ENCODE measurements at places on chromosomes 13 and 19.

- peak; percentile 22 for DNase-seq
These were observed 9.1 kb downstream of the MAST1 start for GRCh38 chr19:12847159-12848139.

DNA sequence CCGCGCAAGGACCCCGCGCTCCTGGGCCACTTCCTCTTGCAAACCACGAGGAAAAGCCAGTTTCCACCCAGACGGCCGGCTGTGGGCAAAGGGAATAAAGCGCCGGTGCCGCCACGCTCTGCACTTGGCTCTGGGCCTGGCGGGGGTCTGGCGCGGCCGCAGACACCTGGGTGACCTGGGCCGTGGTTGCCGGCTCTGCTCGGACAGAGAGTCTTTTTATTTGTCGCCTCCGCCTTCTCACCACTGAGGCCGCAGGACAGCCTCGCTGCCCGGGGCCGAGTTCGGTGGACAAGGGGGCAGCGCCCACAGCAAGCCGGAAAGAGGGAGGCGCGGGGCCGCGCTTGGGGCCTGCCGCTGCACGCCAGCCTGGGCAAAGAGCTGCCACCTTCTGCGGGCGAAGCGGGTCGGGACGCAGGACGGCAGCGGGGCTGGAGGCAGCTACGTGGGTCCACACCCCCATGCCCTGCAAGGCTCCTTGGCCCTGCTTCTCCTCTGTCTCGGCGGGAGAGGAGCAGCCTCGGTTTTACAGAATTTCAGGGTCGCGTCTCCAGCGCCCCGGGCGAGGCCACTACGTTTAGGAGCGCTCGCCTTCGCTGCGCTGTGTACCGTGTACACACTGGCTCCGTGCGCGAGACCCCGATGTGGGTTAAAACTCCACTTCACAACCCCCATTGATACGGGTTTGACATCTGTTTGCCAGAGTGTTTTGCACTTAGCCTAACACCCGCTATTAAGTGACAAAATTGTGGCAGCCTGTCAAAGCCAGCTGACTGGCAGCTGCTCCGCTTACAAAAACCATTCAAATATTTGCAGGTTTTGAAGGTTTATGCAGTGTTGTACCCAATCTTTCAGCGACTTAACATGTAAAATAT, 13.0 kb upstream of the SOX1 start:
- DNase-seq = no peak

DNA sequence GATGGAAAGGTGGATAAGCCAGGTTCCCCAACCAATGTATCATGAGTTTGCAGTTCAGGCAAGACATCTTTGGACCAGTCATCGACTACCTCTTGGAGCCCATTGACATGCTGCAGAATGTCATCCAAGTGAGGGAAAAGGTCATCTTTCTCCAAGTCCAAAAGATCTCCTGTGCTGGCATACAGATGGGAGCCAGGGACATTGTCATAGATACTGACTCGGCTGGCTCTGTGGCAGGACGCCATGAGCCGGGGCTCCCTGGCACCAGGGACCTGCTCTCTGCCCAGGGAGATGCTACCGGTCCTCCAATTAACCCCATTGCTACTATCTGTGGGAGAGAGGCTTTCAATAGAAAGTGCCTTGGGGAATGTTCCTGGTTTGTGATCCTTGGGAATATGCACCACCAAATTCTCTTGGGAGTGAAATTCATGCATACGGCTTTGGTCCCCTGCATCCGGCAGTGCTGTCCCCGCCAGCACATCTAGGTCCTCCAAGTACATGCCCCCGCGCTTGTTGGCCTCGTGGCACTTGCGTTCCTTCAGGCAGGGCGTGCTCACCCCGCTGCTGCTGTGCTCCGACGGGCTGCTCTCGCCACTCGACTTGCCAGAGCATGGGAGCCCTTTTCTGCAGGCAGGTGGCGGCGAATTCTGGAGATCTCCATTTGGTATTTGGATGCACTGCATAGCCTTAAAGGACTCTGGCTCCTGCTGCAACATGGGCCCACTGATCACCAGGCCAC, 113.0 kb downstream of the KL start:
- no peak for DNase-seq

- no peak for DNase-seq
These were observed 344 bp downstream of the NHLRC3 start for GRCh38 chr13:39038569-39039030.

GRCh38 chr19:1864480-1865171, 1.2 kb upstream of the KLF16 start:
- no peak for DNase-seq

DNA sequence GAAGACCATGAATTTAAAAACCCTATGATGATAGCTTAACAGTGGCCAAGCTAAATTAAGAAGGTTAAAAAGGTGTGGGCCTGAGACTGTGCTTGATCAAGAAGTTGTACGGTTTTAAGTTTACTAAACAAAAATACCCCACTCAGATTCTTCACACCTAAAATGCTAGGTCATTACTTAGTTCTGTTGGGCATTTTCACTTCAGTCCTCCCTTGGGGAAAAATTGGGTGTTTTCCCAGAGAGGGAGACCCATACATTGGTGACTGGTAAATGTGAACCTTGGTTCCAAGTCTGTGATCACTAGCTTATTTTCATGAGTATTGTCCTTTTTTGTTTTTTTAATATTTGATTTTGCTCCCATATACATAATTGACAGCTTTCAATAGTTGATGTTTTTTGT, 44.4 kb downstream of the MTUS2 start:
- DNase-seq = no peak

GRCh38 chr13:28058866-28059613, 41.3 kb downstream of the FLT3 start:
- DNase-seq = no peak

DNA sequence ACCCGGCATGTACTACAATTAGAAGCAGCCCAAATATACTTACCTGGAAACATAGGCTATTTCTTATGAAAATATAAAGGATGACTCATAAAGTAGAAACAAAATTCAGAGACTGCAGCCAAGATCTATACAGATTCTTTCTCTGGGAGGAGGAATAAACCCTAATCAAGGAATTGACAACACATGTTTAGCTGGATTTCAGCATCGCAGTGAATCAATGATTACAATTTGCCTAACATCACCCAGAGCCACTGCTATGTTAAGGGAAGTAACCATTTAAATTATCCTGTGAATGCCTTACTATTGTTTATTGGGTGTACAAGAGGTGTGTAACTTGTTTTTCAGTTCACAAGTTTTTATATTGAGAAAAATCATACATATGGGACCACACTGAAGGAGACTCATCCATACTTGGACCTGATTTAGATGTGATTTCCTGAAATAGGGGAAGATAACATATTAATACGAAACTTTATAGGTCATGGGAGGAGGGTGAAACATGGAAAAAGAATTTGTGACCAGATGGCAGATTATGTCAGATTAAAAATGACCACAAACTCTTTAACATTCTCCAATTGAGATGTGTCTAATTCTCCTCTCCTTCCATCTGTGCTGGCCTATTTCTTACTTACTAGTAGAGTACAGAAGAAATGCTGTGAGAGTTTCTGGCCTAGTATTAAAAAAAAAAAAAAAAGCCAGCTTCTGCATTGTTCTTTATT, 1168.4 kb downstream of the SLITRK1 start:
- DNase-seq = no peak

- DNase-seq = no peak
These were observed 56.5 kb downstream of the VAV1 start for GRCh38 chr19:6828698-6829633.

DNA sequence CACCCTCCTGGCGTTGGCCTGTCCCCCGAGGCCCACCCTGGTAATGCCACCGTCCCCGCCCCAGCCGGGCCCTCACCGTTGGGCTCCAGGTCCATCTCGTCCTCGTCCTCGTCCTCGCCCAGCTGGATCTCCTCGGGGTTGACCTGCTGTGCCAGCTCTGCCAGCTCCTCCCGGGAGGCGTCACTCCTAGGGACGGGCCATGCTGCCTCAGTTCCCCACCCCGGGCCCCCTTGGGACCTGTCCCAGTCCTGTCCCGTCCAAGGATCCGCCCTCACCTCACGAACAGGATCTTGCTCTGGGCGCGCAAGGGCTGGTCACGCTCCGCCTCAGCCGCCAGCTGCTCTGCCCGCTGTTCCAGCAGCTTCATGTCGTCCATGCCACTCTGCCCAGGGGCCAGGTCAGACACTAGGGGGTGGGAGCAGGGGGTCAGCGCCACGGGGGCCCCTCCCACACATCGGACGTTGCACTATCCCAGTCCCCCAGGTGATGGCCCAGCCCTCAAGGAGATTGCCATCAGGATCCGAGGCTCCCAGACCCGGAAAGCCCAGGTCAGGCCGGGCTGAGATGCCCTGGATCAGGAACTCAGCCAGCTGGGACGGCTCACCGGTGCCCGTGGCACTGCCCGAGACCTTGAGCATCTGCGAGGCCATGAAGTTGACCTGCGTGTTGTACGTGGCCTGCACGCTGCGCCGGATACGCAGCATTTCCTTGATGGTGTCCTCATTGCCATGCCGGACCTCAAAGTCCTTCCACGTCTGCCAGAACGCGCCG, 9.5 kb downstream of the XAB2 start:
- DNase-seq = no peak

DNA sequence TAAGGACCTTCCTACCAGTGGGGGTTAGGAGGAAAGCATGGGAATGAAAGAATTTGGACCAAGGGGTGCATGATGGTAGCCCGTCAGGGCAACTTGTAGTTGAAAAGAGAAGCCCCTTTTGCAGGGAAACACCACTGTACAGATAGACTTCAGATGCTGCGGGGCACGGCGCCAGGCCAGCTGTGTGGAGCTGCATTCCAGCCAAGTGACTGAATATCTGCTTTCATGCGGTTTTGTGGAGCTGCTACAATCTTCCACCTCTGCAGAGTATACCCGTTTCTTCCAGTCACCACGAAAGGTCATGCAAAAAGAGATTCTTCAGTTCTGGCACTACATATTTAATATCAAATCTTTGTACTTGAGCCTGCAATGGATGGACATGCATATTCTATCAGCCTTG, 104.7 kb downstream of the RGCC start:
- DNase-seq = no peak

- DNase-seq = no peak
These were observed 38.0 kb upstream of the DOCK9 start for GRCh38 chr13:99015606-99016490.

GRCh38 chr13:33230178-33230881, 55.2 kb downstream of the STARD13 start:
- DNase-seq = no peak

GRCh38 chr19:51610576-51610975, 19.6 kb downstream of the SIGLEC5 start:
- no peak for DNase-seq

GRCh38 chr19:45164577-45165335, 4.0 kb upstream of the NKPD1 start:
- no peak for DNase-seq

DNA sequence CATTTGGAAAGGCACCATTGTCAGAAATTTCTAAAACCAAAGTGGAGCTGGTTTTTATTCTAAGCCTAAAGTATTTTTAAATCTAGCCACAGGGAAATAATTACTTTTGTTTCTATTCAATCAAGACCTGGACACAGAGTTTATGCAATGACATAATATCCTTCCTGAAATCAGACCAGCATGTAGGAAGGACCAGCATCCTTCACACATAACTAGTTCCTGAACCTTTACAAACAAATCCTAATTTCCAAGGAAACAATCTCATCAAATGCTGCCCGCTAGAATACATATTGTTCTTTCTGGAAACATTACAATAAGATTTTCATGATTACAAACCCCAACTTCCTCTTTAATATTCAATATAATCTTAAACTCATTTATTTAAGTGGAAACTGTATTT, 1.5 kb downstream of the STARD13 start:
- DNase-seq = no peak

GRCh38 chr19:35015954-35016351, 14.3 kb upstream of the SCN1B start:
- no peak for DNase-seq

- DNase-seq = no peak
These were observed 133.5 kb downstream of the UQCRFS1 start for GRCh38 chr19:29079356-29080032.

- no peak for DNase-seq
These were observed 46.4 kb downstream of the LIG4 start for GRCh38 chr13:108168929-108169328.

- no peak for DNase-seq
These were observed 33.7 kb upstream of the POSTN start for GRCh38 chr13:37632294-37632693.

- DNase-seq = no peak
These were observed 1.6 kb downstream of the GPC5 start for GRCh38 chr13:91400063-91400399.

DNA sequence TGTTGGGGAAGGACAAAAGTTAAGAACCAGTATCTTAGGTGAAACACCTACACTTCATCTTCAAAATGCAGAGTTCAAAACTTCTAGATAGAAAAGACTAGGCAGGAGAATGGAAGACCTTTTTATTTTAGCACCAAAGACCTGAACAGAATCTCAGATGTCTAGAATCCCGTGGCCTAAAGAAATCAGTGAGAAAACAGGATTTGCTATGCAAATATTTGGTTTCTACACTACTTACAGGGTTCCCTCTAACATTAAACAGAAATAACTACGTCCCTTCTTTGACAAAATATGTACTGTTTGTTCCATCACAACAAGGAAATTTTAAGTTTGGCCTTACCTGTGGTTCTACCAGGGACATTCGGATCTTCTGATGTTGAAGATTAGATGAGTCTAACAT, 21.5 kb downstream of the DIS3 start:
- DNase-seq = no peak

GRCh38 chr13:98401934-98402333, 175.0 kb downstream of the STK24 start:
- DNase-seq = no peak

DNA sequence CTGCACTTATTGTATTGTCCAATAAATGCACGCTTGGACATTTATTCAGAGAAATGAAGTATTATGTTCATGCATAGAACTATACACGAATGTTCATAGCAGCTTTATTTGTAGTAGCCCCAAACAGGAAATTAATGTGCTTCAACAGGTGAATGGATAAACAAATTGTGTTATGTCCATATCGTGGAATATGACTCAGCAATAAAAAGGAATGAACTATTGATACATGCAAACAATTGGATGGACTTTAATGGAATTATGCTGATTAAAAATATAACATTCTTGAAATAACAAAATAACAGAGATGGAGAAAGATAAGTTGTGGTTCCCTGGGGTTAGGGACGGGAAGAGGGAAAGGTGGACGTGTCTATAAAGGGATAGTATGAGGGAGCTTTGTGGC, 65.9 kb downstream of the GPC5 start:
- DNase-seq = no peak

GRCh38 chr13:101424381-101425155, 8.3 kb upstream of the NALCN start:
- peak; percentile 37 for DNase-seq

- no peak for DNase-seq
These were observed 7.7 kb downstream of the SCGB2B2 start for GRCh38 chr19:34669305-34669704.
